Fibroblast of lung (primary cell): ENCODE measurements at places on chromosomes 3 and 15. TPM values are rescaled to one million over a fixed set of nuclear protein-coding genes. Genes with fewer than 3 reads are reported as not detected.

Gene ROPN1
- not detected in 2 replicates for total RNA-seq

DNA sequence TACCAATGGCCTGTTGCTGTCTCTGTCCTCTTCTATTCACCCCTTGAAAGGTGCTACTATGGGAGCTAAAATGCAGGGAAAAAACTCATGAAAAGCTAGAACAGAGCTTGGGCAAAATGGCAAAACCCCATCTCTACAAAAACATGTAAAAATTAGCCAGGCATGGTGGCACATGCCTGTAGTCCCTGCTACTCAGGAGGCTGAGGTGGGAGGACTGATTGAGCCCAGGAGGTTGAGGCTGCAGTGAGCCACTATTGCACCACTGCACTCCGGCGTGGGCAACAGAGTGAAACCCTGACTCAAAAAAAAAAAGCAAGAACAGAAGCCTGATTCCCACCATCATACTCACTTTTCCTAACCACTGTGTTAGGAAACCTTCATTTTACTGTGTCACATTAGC is 1.9 kb downstream of the MAP4 start:
- peaks cover 24% of the 10 kb centered on the region for H3K4me1 ChIP-seq
- no peak for DNase-seq
- peak overlapping the region; percentile 32 for H3K27ac ChIP-seq
- H3K36me3 ChIP-seq, result peaks cover 3% of the 10 kb centered on the region
- H3K4me3 ChIP-seq, result no peak overlapping the region

GRCh38 chr3:151443583-151443982 is 17.3 kb downstream of the IGSF10 start:
- H3K36me3 ChIP-seq, result no peaks in the 10 kb centered on the region
- H3K4me1 ChIP-seq, result peaks cover 5% of the 10 kb centered on the region
- H3K4me3 ChIP-seq, result no peak overlapping the region
- peak; percentile 17 for DNase-seq
- no peak overlapping the region for H3K27ac ChIP-seq
- no peaks in the 10 kb centered on the region for H3K27me3 ChIP-seq

DNA sequence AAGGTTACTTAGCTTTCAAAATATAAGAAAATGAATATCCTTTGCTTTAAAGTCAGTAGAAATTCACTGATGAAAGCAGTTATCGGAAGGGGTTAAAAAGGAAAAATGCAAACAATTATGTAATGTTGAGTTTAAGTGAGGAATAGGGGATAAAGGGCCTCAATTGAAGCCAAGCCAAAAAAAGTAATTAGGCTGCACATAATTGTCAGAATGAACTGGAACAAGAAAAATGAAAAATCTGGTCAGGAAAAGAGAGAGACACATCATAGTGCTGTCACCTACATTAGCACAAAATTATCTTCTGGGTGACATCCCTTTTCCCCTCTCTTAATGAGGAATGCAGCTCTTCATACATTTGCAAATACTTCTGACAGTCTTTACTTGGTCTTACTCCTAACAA is 48.8 kb upstream of the PIK3R4 start:
- no peak for DNase-seq
- H3K4me3 ChIP-seq, result no peak overlapping the region
- no peaks in the 10 kb centered on the region for H3K27me3 ChIP-seq
- H3K4me1 ChIP-seq, result no peaks in the 10 kb centered on the region

Gene RGMA
- total RNA-seq, result 1.3 and 1.5 TPM in 2 replicates

DNA sequence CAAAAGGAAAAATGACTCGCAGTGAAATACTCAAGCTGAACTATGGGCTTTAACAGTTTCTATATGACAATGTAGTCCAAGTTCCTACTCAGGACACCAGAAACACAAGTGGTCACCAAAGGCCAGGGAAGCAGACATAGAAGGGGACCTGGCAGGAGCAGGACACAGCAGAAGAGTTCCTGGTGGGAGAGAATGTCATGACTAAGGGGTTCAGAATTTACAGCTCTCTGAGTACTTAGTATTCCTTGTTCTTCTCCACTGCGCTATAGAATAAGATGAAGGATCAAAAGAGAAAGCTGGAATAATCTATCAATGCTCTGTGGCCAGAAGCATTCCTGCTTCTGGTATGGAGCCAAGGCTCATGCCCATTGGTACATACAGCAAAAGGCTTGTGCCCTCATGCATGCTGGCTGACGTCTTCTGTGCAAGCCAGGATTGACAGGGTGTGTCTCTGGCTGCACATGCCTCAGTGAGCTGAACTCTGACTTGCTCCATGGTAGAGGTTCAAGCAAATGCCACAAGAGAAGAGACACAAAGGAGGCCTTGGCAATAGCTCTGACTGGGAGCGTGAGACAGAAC is 128.7 kb upstream of the SLC2A2 start:
- DNase-seq, result no peak
- peaks cover 4% of the 10 kb centered on the region for H3K36me3 ChIP-seq
- no peak overlapping the region for H3K4me3 ChIP-seq
- no peak overlapping the region for H3K27ac ChIP-seq
- H3K27me3 ChIP-seq, result no peaks in the 10 kb centered on the region
- H3K4me1 ChIP-seq, result no peaks in the 10 kb centered on the region

- no peak overlapping the region for H3K4me3 ChIP-seq
- DNase-seq, result no peak
- H3K4me1 ChIP-seq, result no peaks in the 10 kb centered on the region
- no peaks in the 10 kb centered on the region for H3K36me3 ChIP-seq
Observed at GRCh38 chr3:136381051-136381450, 130.9 kb downstream of the PCCB start.

GRCh38 chr3:49279376-49279775 is 2.3 kb upstream of the C3orf62 start:
- H3K27ac ChIP-seq, result no peak overlapping the region
- DNase-seq, result no peak
- no peak overlapping the region for H3K4me3 ChIP-seq
- peaks cover 14% of the 10 kb centered on the region for H3K36me3 ChIP-seq
- no peaks in the 10 kb centered on the region for H3K27me3 ChIP-seq
- peaks cover 12% of the 10 kb centered on the region for H3K4me1 ChIP-seq

Gene MUC4
- total RNA-seq, result not detected in 2 replicates

Gene TGM4
- total RNA-seq, result not detected in 2 replicates

DNA sequence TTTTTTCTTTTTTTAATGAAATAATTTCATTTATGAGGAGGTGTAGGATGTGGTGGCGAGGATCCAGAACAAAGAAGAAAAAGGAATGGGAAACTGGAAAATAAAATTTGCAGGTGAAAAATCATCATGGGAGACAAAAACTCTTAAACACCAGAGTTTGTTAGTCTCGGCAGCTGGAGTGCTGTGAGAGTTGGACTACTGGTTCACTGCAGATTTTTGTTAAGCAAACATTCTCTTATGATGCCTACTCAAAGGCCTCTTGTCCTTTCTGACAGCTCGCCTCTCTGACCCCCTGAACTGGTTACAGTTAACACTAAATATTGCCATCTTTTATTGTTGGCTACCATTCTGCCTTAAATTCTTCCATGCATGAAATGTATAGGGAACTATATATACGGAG is 152.4 kb upstream of the DPH6 start:
- no peak for DNase-seq
- no peak overlapping the region for H3K27ac ChIP-seq
- H3K4me3 ChIP-seq, result no peak overlapping the region
- H3K4me1 ChIP-seq, result peaks cover 7% of the 10 kb centered on the region
- H3K36me3 ChIP-seq, result no peaks in the 10 kb centered on the region

GRCh38 chr15:30670056-30670455 is 44.1 kb downstream of the ARHGAP11B start:
- H3K27ac ChIP-seq, result peak overlapping the region; percentile 36
- no peaks in the 10 kb centered on the region for H3K36me3 ChIP-seq
- DNase-seq, result no peak
- H3K4me3 ChIP-seq, result no peak overlapping the region
- H3K4me1 ChIP-seq, result peaks cover 2% of the 10 kb centered on the region

DNA sequence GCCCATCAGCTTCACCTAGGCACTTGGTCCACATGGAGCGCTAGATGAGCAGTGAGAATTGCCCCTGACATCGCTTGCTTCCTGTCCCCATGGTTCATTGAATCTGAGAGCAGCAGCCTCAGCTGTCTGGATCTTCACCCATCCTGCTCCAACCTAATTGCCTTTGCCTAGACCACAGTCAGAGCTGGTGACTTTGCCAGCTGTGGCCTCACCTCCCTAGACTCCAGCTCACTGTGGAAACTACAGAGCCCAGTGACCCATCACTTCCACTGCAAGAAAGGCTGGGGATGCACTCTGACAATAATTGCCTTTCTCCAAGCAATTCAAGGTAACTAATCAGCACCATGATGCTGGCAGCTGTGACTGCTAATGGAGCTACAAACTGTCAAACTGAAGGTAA is 30.6 kb upstream of the SLC6A1 start:
- H3K4me1 ChIP-seq, result no peaks in the 10 kb centered on the region
- no peak overlapping the region for H3K4me3 ChIP-seq
- DNase-seq, result no peak
